Upper lobe of left lung (tissue), 6 donors: ENCODE measurements at places on chromosomes 3 and 15. TPM values are rescaled to one million over a fixed set of nuclear protein-coding genes. Genes with fewer than 3 reads are reported as not detected.

The AQP9 gene
- total RNA-seq = 22.0 TPM

The CEP70 gene
- total RNA-seq = 58.2 TPM

The SERINC4 gene
- total RNA-seq = not detected

The P2RY1 gene
- 16.1 TPM for total RNA-seq

The ZNF774 gene
- 3.4 TPM for total RNA-seq

The ARPIN gene
- total RNA-seq = 42.9 TPM

The CCK gene
- 3.3 TPM for total RNA-seq

The HRH1 gene
- total RNA-seq = 4.2 TPM

The MST1R gene
- 24.5 TPM for total RNA-seq

The TEX55 gene
- not detected for total RNA-seq

The RTP4 gene
- 7.3 TPM for total RNA-seq

The PRRT3 gene
- total RNA-seq = 1.6 TPM

The SLC28A2 gene
- not detected for total RNA-seq

The LYZL4 gene
- total RNA-seq = not detected

The MEX3B gene
- total RNA-seq = 1.1 TPM

The CCR8 gene
- total RNA-seq = not detected

The LRRC31 gene
- total RNA-seq = 1.7 TPM

The ZDHHC23 gene
- 7.2 TPM for total RNA-seq

The PFN2 gene
- total RNA-seq = 6.3 TPM

The RBPMS2 gene
- 1.9 TPM for total RNA-seq

The THAP10 gene
- 2.0 TPM for total RNA-seq

The RLBP1 gene
- total RNA-seq = not detected

The PLXNA1 gene
- 80.7 TPM for total RNA-seq

The GNAT1 gene
- total RNA-seq = not detected

The MAGEF1 gene
- 37.4 TPM for total RNA-seq

The DPPA4 gene
- total RNA-seq = not detected

The GXYLT2 gene
- 10.0 TPM for total RNA-seq

The STRIT1 gene
- not detected for total RNA-seq

The CCDC32 gene
- 22.4 TPM for total RNA-seq

The CFAP100 gene
- 10.7 TPM for total RNA-seq

The ZNF502 gene
- total RNA-seq = 3.9 TPM

The KLF15 gene
- 40.4 TPM for total RNA-seq

The EOMES gene
- total RNA-seq = 0.91 TPM

The WNT5A gene
- 29.3 TPM for total RNA-seq

The CSPG4 gene
- 38.3 TPM for total RNA-seq

The WDR93 gene
- 1.7 TPM for total RNA-seq

The GRK7 gene
- total RNA-seq = not detected

The CHCHD6 gene
- total RNA-seq = 21.1 TPM

The CPEB1 gene
- 1.9 TPM for total RNA-seq

The C15orf39 gene
- 44.6 TPM for total RNA-seq

The SLC51A gene
- total RNA-seq = 3.2 TPM

The FOXL2NB gene
- not detected for total RNA-seq

The ACSBG1 gene
- 2.3 TPM for total RNA-seq

The RHOV gene
- not detected for total RNA-seq

The ROBO2 gene
- 12.0 TPM for total RNA-seq

The SH3BP5 gene
- total RNA-seq = 110 TPM

The ARHGAP11A gene
- 4.5 TPM for total RNA-seq

The TM4SF4 gene
- total RNA-seq = 1.8 TPM

The ENTPD3 gene
- 4.4 TPM for total RNA-seq

The ZNF860 gene
- 1.1 TPM for total RNA-seq

The CD96 gene
- 2.4 TPM for total RNA-seq

The ACKR2 gene
- 2.3 TPM for total RNA-seq

The RHCG gene
- total RNA-seq = not detected

The CDC25A gene
- total RNA-seq = 0.30 TPM

The CCDC54 gene
- not detected for total RNA-seq

The STXBP5L gene
- not detected for total RNA-seq

The HTR3E gene
- not detected for total RNA-seq
